ENCODE measurements at places on chromosomes 3 and 15.

GRCh38 chr3:29410660-29411405 is 130.0 kb downstream of the RBMS3 start:
- DNase-seq = no peak

- DNase-seq = no peak
Observed at GRCh38 chr3:15926871-15927270, 129.1 kb upstream of the ANKRD28 start.

DNA sequence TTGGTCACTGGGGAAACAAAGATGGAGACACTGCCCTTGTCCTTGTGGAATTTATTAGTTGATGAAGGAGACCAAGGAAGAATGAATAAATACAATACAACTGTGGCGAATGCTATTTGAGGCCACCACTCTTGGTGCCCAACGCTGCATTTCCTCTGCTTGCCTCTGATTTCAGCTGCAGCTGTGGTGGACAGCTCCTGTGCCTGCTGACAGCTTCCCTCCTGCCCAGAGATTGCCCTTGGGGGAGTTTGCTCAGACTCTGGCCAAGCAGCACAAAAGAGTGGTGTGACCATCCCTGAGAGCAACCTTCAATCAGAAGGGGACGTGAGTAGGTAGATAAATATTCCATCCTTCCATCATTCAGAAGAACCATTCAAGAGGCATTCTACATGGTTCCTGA is 64.6 kb upstream of the FHIT start:
- DNase-seq = peak; percentile 22

GRCh38 chr3:17412950-17413530 is 329.4 kb downstream of the TBC1D5 start:
- peak; percentile 52 for DNase-seq

- no peak for DNase-seq
Observed at GRCh38 chr3:73718326-73719110, 93.8 kb upstream of the PDZRN3 start.

DNA sequence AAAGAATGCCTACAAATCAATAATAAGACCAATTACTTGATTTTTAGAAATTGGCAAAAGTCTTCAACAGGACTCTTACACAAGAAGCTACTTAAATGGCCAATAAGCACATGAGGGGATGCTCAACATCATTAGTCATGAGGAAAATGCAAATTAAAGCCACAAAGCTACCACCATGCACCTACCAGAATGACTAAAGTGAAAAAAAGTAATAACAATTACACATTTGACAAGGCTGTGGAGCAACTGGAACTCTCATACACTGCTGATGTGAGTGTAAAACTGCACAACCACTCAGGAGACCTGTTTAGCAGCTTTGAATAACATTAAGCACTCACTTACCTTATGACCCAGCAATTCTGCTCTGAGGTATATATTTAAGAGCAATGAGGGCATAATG is 68.4 kb downstream of the PPCDC start:
- DNase-seq = no peak

DNA sequence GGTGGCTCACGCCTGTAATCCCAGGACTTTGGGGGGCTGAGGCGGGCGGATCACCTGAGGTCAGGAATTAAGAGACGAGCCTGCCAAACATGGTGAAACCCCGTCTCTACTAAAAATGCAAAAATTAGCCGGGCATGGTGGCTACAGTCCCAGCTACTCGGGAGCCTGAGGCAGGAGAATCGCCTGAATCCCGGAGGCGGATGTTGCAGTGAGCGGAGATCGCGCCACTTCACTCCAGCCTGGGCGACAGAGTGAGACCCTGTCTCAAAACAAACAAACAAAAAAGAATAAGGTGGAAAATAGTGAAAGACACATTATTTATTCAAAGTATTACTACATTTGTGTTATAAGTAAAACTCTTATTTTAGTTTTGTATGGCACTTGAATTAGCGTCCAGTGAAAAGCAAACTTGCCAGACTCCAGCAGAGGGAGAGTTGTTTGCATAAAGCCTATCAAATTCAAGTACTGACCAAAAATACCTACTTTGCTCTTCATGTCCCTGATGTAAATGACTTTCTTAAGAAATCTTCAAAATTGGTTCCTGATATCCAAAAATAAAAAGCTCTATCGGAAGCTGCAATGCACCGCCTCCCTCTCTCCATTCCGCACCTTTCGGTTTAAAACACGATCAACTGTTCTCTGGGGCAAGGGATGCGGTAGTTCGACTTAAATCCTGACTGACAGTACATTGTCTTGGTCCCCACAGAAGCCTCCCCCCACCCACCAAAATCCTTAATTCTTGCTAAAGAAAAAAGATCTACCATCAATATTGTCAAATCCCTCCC is 1.2 kb downstream of the TRPM7 start:
- no peak for DNase-seq

DNA sequence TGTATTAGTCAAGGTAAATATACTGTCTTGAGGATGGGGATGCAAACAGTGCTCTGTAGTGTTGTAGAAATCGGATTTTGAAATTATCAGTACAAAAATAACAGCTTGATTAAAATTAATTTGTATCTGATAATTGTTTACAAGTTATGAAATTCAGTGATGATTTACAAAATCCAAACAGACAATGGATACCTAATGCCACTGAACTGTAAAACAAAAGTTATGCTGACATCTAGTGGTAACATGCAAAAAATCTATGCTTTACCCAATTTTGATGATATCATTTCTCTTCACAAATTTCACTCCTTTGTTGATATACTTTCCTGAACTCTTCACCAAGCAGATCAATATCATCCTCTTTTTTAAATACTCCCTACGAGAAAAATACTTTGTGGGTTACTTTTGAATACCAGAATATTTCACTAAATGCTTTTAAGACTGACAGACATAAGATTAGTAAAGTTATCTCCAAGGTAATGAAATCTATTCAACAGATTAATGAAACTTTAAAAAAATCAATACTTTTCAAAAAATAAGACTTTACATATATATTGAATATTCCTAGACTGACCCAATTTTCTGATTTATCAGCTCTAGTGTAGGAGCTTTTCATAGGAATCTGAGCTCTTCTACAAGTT is 36.0 kb downstream of the MNS1 start:
- no peak for DNase-seq

GRCh38 chr3:94794563-94794962 is 731.7 kb downstream of the NSUN3 start:
- no peak for DNase-seq

- no peak for DNase-seq
Observed at GRCh38 chr3:94734206-94734605, 671.3 kb downstream of the NSUN3 start.

DNA sequence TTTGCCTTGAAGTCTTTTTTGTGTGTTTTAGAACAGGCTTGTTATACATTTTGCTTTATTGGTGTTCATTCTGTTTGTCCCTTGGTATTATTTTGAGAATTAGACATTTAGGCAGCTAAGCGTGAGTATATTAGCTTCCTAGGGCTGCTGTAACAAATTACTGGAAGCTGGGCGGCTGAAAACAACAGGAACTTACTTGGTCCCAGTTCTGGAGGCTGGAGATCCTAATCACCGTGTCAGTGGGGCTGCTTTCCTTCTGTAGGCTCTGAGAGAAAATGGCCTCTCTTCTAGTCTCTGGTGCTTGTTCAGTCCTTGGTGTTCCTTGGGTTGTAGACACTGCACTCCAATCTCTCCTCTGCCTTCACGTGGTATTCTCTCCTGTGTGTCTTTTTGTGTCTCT is 142.3 kb downstream of the KLHL25 start:
- no peak for DNase-seq

DNA sequence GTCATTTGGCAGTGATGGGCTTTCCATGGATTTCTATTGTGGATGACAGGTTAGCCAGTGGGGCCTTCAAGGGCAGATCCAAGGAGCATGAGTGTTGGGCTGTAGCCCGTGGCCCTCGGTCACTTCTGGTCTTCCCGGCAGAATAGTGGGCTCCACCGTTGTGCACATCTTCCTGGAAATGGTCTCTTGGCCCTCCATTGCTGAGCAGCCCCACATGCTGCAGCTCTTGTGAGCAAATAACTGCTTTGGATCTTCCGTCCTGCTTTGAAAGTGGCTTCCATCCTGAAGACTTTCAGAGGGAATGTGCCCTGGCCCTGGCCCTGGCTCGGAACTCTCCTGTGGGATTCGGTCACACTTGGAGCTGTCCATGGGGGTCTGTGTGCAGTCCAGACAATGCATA is 102.8 kb downstream of the SNRPN start:
- no peak for DNase-seq

DNA sequence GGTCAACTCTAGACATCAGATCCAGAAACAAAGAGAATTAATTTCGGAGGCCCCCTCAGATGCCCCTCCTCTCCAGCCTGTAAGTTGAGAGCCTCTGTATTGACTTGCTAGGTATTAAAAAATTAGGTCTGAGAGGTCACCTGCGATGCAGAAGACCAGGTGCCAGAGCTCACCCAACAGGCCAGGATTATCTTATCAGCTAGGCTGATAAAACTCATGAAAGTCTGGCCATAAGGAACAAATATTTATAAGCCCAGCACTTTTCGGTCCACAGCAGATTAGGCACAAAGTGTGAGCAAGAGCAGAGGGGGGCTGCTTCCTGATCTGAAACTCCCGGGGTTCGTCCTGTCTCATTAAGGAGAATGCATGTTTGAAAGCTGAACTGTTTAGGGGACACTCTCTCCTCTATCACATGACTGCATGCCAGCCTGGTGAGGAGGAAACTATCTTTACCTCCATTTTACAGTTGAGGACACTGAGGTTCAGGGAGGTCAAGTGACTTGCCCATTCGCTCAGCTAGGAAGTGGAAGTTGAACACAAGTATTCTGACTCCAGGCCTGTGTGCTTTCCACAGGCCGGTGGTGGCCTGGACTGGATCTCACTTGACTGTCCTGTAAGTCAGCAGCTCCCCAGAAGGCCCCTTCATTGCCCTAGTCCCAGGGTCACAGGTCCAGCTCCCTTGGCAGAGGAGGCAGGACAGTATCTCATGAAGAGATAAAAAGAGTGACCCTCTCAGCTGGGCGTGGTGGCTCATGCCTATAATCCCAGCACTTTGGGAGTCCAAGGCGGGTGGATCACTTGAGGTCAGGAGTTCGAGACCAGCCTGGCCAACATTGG is 39.6 kb upstream of the MAGEF1 start:
- DNase-seq = no peak

DNA sequence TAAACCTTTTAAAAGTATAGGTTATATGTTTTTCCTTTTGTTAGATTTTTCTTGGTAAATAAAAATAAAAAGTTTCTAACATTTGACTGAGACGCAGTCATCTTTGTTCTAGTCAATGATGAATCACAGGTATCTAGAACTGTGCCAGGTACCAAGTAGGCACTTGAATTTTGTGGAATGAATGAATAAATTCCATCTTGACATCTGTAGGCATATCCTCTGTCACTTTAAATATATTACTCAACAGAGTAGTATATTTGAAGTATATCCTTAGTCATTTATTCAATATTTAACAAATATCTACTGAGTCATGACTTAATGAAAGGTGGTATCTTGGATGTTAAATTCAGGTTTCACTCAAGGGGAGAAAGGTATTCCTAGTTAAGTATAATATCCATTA is 828.4 kb downstream of the TUSC7 start:
- DNase-seq = no peak

GRCh38 chr3:52313774-52314188 is 2.3 kb upstream of the DNAH1 start:
- DNase-seq = peak; percentile 47

- no peak for DNase-seq
Observed at GRCh38 chr15:91263632-91264531, 163.8 kb downstream of the SV2B start.

DNA sequence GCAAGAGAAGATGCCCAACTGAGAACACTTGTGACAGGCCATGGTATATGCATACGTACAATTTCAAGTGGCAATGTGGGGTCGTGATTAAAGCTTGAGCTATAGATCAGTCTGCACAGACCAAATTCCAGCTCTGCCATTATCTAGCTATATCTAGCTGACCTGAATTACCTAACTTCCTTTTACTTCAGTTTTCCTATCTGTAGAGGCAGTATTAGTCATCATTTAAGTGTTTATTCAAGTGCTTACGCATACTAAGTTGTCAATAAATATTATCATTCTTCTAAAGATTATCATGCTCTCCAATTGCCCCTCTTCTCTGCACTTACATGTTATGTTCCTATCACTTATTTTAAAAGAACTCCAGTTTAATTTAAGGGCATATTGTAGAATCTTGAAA is 87.9 kb downstream of the ARPP21 start:
- no peak for DNase-seq

DNA sequence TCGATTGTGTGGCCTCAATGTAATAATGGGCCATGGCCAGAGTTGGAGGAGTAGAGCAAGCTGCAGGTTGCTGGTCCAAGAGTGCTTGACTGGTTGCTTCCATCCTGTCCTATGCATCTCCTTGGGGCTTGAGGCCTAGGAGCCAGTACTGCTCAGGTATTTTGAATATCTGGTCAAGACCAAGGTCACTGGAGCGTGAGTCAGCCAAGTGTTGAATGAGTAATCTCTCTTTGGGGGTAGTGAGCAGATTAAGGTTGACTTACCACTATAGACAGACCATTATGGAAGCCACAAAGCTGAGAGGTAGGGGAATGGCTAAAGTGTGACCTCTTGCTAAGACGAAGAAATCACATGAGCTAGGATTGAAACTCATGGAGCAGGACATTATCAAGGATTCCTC is 9.4 kb upstream of the PARP6 start:
- DNase-seq = no peak

GRCh38 chr3:49616491-49616941 is 57.6 kb upstream of the APEH start:
- peak; percentile 56 for DNase-seq

DNA sequence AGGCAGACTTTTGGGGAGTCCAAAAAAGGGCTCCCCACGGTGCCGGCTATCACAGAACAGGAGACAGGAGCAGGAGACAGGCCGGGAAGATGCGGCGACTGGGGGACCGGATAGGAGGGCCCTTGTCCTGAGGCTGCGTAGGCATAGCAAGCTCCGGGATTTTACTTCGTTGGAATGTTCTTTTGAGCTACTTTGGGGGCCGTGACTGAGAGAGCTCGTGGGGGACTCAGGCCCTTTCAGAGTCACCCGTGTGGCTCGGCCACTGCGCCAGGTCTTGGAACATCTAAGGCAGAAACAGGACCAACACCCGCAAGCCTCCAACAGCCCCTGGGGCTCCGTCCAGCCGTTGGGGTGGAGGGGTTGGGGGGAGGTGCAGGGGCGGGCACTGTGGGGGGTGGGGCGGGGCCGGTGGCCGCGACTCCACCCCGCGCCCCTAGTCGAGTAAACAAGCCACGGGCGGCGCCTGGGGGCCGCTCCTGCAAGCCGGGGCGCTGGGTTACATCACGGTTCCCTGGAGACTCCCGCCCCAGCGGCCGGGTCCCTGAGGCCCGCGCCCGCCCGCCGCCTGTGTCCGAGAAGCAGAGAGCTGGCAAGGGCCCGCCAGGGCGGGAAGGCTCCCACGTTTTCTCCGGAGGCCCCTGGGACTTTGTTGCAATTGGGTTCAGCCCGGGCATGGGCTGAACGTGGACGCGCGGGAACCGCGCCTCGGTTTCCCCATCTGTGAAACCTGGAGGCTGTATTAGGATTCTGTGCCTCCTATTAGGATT is 23.3 kb upstream of the C15orf39 start:
- DNase-seq = no peak

DNA sequence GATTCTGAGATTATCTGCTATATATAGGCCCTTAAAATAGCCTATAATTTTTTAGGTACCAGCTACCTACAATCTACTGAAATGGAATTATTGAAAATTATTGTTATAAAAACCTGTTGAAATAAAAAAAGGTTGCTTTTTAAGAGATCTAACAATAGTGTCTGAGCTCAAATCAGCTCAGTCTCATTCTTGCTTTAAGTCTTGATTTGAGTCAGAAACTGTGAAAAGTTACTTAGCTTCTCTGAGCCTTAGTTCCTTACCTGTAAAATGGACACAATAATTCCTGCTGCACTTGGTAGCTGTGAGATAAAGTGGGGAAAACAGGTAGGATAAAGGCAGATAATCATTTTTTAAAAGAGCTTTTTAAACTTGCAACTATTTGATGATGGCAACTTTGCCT is 118.8 kb upstream of the UBE2E2 start:
- no peak for DNase-seq

Data from brain microvascular endothelial cell (primary cell).